ENCODE measurements at places on chromosomes 7 and 10.

DNA sequence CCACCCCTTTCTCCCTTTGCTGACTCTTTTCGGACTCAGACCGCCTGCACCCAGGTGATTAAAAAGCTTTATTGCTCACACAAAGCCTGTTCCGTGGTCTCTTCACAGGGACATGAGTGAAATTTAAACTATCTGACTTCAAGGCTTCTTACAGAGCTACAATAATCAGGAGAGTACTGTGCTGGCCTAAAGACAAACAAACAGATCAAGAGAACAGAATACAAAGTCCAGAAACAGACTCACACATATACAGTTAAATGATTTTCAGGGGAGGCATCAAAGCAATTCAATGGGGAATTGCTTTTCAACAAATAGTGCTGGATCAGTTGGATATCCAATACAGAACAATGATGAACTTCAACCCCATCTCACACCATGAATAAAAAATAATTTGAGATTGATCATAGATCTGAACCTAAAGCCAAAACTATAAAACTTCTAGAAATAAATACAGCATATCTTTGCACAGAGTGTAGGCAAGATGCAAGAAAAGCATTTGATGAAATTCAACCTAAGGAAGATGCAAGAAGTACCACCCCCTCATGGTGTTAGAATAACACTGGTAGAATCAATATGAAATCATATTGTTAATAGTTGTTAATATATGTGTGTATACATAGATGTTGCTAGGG, 96.5 kb downstream of the ZFAND4 start:
- DNase-seq = no peak

GRCh38 chr7:44678471-44679179, 70.0 kb upstream of the ZMIZ2 start:
- DNase-seq = no peak

- no peak for DNase-seq
Measured at GRCh38 chr10:70588859-70589570, 13.5 kb downstream of the PRF1 start.

GRCh38 chr10:128003521-128003920, 96.6 kb downstream of the PTPRE start:
- DNase-seq = no peak

GRCh38 chr7:43771573-43771972, 13.1 kb downstream of the BLVRA start:
- no peak for DNase-seq

GRCh38 chr10:97814996-97815395, 34.6 kb upstream of the GOLGA7B start:
- no peak for DNase-seq

DNA sequence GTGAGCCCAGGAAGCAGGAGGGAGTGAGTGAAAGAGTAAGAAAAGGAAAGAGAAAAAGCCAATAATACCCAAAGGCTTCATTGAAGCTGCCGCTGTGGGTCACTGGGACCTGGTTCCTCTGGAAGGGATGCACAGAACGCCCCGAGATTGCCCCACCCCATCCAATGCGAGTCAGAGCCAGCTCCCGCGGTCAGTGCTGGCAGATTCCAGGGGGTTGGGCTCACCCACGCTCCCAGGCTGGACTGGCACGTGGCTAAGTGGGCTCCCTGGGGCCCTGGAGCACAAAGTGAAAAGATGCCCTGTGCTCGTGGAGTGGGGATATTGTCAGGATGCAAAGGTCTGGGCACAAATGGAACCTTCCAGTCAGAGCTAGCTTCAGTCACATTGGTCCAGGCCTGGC, 117.0 kb downstream of the OAT start:
- no peak for DNase-seq

DNA sequence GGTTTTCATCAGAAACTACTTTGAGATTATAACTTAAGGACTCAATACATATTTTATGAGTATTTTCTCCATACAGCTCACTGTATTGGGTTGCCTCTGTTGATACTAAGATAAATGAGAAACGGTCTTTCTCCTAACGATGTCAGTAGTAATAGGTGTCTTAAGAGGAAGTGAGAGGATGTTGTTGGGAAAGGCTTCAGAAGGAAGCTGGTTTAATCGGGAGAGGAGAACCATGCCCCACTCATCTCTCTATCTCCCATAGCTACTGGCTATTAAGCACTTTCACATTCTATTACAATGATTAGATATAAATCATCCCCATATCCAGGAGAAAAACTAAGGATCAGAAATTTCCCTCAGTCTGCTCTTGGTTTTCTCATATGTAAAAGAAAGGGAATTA, 2.0 kb downstream of the CLEC5A start:
- DNase-seq = no peak

GRCh38 chr7:80175744-80176143, 41.1 kb downstream of the GNAI1 start:
- no peak for DNase-seq

- DNase-seq = peak; percentile 41
Measured at GRCh38 chr7:2993868-2994267, 49.8 kb downstream of the CARD11 start.

GRCh38 chr7:42914009-42914408, 2.1 kb upstream of the C7orf25 start:
- no peak for DNase-seq

All from NCI-H526 treated with DMSO at 0.1 percent for 48 hours (cell line).